ENCODE measurements at places on chromosomes 3 and 15.

DNA sequence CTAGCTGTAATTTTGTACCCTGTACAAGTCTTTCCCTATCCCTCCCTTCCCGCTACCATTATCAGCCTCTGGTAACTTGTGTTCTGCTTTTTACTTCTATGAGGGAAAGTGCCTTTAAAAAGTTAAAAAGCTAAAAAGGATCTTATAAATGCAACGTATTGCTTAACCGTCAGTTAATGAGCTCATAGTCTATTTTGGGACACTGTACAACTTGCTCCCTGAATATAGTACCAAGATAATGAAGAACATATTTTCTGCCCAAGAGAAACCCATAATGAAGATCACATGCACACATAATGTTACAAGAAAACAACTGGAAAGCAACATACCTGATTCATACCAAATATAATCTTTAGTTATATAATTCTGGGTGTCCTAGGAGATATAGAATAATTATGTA lies 22.6 kb downstream of the ZIC1 start:
- no peak for DNase-seq

DNA sequence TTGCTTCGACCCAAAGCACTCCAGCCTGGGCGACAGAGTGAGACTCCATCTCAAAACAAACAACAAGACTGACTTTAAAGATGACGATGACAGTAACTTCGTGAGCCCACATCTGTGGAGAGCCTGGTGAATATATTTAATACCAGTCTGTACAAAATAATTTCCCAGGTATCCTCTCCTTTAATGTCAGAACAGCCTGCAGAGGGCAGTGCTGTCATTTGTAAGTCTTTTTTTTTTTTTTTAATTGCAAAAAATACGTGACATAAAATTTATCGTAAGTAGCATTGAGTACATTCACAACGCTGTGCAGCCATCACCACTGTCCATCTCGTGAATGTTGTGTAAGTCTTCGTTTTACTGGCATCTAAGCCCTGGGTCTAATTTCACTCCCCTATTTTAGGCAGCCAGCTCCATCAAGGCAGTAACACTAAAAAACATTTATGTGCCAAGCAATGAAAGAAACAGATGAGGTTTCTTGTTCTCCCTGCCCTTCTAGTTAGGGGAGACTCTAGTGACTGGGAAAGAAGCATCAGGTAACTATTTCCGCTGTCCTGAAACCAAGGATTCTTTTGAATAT lies 1.4 kb downstream of the HTD2 start:
- DNase-seq, result no peak

DNA sequence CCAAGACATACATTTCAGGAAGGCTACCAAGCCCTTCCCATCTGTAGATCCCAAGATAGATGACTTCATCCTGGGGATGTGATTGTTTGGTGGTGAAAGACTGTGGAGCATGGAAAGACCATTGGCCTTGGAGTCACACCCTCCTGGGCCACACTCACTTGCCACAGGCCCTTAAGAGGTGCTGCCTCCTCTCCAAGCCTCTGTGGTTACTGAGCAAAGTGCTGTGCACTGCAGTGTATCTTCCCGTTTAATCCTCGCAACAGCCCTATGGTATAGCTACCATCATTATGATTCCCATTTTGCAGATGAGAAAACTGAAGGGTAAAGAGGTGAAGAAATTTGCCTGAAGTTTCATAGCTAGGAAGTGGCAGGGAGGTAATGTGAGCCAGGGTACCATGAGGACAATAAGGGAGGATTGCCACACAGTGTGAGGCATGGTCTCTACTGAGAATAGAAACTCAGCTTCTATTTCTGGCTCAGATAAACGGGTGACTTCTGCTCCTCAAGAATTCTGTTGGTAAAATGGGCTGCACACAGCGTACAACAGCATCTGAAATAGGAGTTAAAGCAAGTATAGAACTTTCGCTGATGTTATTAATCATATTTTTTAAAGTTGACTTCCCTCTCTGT lies 23.9 kb upstream of the RHO start:
- DNase-seq, result no peak

DNA sequence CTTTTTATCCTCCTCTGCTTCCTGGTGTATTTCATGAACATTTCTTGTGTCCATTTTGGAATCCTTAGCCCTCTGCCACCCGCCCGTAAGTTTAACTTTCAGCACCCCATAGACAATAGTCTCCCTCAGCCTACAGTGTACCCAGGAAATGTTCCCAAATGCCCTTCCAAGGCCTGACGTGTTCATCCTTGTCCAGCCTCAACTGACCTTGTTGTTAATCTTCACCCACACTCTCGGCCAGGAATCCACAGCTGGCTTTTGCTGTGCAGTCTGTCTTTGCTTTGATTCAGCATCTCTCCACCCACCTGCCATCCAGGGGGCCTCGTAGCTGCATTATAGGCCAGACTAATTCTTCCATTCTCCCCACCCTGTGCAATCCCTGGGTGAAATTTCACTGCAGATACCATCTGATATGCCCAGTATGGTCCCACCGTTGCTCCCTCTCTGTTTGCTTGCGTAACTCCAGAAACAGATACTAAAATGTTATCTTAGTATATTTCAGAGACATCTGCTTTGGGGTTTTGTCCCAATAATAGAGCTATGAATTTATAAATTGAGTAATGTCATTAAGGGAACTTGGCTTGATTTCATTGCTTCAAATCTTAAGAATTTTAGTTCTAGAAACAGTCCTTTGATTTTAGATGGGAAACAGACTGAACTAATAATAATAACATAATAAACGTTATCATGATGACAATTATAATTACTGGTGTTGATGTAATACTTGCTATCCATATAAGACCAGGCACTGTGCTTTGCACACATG lies 16.6 kb downstream of the GUCA1C start:
- DNase-seq, result no peak

GRCh38 chr3:73493543-73494308 lies 131.0 kb downstream of the PDZRN3 start:
- no peak for DNase-seq

GRCh38 chr3:59570806-59571205 lies 521.0 kb upstream of the CFAP20DC start:
- DNase-seq, result no peak

DNA sequence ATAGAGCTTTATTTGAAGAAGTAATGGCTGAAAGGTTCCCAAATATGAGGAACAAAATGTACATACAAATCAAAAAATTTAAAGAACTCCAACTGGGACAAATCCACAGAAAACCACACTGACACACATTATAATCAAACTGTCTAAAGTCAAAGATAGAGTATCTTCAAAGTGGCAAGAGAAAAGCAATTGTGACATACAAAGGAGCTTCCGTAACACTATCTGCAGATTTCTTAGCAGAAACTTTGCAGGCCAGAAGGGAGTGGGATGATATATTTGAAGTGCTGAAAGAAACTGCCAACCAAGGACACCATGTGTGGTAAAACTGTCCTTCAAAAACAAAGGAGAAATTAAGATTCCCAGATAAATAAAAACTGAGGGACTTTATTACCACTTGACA lies 91.9 kb downstream of the SENP2 start:
- DNase-seq, result no peak

DNA sequence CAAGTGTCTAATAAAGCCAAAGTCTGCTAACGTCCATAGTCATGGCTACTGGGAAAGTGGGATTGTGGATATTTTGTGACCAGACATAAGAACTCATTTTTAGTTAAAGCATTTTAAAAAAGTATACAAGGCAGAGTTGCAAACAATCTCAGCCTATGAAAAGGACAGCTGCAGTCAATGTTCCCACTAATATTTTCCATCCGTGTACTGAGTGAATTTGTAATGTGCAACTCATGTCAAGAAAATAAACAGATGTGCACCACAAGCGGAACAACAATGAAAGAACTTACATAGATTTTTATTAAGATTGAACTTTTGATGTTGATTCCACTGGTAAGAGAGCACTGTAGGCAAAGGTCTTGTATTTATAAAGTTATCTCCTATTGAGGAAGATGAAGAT lies 231.3 kb upstream of the SEMA6D start:
- no peak for DNase-seq

DNA sequence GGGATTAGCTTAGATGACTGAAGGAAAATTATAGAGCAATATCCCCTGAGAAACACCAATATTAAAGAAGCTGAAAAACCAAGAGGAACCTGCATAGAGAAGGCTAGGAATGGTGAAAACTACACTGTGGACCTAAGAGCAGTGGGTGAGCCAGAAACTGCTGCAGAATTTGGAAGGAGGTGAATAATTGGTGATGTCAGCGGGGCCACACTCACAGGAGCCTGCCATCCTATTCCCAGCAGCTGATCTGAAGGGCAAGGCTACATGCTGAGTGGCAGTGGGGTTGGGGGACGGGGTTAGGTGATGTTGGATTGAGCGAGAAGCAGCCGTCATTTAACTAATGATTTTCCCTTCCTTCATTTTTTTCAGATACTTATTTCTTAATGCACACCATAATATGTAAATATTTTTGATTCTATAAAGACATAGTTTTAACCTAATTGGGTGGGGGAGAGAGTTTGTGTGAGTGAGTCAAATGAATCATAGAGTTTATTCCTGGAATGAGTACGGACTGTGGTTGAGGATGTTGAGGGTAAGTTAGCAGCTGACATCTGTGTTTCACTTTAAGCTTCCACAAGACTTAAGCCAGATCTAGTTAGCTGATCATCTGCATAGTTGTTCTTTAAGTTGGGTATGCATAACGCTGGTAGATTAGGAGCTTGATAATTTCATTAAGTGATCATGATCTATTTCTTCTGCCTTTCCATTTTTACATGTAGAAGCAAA lies 222.8 kb downstream of the PTPRG start:
- no peak for DNase-seq

- no peak for DNase-seq
These were observed 90.8 kb downstream of the MCTP2 start for GRCh38 chr15:94322141-94322540.

GRCh38 chr3:191328383-191328961 lies 722 bp upstream of the CCDC50 start:
- DNase-seq, result no peak
